ENCODE measurements at places on chromosomes 12 and 14.

GRCh38 chr14:32817780-32818179, 120.9 kb upstream of the NPAS3 start:
- DNase-seq = no peak

DNA sequence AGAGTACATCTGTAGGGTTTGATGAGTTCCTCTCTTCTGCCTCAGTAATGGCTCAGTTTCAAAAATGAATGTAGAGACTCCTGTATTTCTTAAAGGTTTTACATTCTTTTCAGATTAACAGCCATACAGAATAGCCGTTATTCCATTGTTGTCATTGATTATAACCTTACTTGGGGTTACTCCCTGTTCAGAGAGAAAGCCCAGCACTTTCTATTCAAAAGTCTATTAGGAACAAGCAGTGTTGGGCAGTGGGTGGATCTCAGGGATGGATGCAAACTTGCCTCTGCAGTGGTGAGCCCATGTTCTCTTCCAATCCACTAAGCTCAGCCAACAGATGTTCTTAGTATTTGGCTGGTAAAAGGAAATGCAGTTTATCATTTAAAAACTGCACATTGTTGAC, 342.6 kb upstream of the E2F7 start:
- DNase-seq = no peak

DNA sequence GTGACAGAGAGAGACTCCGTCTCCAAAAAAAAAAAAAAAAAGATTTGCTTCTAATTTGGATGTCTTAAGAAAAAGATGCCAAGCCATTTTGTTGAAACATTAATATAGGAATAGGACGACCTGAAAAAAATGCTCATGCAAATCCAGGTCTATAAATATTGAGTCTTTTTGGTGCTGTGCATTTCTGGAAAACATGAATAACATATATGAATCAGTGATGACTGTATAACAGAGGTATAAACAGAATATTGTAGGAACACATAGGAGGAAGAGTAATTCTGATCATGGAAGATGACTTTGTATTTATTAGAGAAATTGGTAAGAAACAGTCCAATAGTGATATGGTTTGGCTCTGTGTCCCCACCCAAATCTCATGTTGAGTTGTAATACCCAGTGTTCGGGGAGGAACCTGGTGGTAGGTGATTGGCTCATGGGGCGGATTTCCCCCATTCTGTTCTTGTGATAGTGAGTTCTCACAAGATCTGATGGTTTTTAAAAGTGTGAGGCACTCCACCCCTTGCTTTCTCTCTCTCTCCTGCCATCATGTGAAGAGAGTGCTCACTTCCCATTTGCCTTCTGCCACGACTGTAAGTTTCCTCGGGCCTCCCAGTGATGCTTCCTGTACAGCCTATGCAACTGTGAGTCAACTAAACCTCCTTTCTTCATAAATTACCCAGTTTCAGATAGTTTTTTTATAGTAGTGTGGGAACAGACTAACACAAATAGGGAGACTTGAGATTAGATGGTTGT, 3.0 kb upstream of the SRSF5 start:
- DNase-seq = no peak

- DNase-seq = no peak
Measured at GRCh38 chr14:64598404-64598803, 48.6 kb downstream of the PPP1R36 start.

DNA sequence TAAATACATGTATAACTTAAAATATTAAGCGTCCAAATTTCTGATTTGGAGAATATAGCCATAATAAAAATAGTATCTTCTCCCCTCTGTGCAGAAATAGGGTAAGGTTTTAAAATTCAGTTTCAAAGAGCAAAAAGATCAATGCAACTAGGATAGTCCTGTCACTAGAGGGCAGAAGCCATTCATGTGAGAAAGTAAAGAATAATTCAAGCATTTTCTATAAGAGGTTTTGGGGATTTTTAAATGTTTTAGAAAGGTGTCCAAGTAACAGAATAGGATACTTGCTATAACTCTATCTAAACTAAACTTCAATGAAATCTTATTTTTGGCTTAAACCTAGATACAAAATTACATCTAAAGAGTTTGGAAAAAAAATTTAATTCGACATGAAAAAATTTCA, 50.3 kb downstream of the ADAMTS20 start:
- peak; percentile 6 for DNase-seq

- DNase-seq = peak; percentile 92
Measured at GRCh38 chr14:89190765-89191513, 226.1 kb downstream of the FOXN3 start.

DNA sequence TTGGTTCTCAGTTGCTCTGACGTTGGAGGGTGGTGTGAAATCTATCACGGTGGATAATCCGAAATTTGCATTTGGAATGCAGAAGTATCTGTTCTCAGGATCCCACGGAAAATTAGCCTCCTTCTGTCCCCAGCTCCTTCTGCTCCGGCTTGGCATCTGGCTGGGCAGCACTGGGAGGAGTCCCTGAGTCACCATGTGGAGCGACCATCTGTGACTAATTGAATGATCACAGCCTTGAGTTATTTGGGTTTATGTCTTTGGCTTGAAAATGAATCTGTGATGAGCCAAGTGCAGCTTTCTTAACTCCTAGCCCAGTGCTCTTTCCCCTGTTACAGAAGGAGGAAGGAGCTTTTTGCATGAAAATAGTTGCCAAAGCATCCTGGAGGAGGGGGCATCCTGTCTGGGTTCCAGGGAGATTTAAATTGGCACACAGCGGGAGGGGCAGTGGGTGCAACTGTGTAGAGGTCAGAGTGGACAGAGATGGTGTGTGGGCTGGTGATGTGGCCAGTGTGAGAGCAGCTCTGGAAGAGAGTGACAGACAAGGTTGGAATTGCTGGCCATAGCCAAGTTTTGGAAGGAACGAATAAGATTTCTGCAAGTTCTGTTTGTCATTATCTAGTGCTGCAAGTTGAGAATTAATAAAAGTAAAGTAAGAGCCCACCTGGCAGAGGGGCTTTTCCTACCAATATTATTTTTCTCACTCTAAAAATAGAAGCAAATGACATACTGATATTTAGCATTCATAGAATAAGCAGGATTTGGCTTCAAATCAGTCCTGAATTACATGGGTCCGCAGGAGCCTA, 74.4 kb downstream of the SLC24A4 start:
- DNase-seq = no peak

GRCh38 chr12:77682488-77682887, 148.2 kb upstream of the NAV3 start:
- DNase-seq = no peak

DNA sequence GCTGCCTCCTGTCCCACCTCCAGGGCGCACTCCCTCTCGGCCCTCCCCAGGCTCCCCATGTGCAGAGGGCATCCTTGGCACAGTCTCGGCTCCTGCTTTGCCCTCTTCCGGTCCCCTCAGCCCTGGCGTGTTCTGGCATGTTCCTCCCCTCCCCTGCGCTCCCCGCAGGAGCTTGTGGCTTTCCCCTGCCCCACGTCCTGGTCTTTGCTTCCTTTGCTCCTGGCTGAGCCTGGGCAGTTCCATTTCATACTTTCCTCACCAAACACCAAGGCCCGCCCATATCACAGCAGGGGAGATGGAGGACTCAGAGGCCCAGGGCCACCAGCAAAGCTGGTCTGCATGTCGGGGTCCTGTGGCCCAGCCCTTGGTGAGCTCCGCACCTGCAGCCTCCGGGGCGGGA, 56.0 kb downstream of the FBRSL1 start:
- DNase-seq = no peak

- DNase-seq = no peak
Measured at GRCh38 chr12:57248934-57249742, 1.8 kb downstream of the STAC3 start.

- no peak for DNase-seq
Measured at GRCh38 chr14:104898870-104899510, 25.7 kb upstream of the PLD4 start.

DNA sequence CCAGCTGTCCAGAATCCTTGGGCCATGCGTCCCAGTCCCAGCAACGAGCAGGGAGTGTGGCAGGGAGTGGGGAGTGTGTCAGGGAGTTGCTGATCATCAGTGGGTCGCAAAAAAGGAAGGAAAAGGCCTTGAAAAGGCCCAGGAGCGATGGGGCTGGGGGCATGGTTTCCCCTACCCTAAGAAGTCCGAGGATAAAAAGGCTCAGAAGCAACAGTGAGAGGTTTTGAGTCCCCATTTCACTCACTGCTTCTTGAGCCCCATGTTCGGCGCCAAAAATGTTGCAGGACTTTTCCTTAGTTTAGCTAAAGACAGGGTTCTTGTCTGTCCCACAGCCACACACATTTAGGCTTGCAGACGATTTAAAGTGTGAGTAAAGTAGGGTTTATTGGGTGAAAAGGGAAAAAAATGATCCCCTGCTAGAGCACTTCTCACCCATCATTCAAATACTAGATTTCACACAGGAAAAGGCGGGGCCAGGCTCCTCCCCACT, 189.5 kb downstream of the KCNC2 start:
- DNase-seq = no peak

DNA sequence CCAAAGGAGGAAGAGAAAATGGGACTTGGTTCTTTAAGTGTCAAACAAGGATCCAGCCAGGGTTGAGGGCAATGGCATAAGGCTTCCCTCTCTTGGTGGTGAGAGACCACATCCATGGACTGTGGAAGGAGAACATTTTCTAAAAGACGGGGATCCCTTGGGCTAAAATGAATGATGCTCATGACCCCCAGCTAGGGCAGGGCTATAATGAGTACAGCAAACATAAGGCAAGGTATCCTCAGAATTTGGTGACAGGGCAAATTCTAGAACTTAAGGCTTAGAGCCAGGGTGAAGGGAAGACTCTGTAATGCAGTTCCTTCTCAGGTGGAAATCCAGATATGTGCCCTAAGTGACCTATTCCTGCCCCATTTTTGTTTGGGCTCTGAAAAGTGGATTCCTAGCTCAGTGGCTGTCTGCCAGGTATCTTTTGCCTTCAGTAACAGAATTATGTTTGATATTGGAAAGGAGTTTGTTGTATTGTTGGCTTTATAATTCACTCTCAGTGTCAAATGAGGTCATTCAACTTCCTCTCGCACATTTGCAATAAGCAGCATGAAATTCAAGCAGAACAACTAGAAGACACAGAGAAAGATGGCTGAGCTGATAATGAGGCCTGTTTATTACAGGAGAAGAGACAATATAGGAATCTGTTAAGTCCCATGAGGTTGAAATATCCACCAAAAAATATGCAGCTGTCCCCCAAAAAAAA, 76.8 kb downstream of the DAD1 start:
- no peak for DNase-seq

- no peak for DNase-seq
Measured at GRCh38 chr12:113062502-113063395, 6.2 kb downstream of the DTX1 start.

GRCh38 chr14:94368956-94369355, 19.4 kb downstream of the SERPINA1 start:
- DNase-seq = no peak

DNA sequence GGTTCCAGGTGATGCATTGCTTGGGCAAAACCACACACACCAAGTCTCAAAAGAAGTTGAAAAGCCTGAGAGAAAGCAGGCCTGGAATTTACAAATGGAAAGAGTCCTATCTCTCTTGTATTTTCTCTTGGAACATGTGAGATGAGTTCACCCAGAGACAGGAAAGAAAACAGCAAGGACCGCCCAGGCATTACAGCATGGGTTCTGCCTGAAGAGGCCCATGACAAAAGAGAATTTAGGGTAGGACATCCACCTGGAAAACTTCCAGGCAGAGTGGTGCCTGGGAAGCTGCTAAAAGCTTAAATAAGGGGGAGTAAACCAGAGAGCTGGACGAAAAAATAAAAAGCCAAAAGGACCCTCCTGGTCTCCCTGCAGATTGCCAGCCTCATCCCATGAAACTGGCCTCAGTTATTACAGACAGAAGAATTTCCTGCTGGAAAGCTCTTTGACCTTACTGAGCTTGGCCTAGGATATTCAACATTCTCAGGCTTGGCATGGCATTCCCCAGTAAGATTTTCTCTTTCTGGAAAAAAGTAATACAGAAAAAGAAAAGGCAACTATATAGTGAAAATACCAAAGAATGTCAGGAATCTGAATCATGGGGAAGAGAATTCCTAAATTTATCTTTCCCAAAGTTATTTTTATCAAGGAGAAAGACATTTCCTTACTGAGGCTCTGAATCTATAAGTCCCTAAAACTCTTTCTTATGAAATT, 121.3 kb upstream of the NUDT4 start:
- DNase-seq = no peak

GRCh38 chr14:58566979-58567378, 70.8 kb upstream of the DACT1 start:
- DNase-seq = no peak

DNA sequence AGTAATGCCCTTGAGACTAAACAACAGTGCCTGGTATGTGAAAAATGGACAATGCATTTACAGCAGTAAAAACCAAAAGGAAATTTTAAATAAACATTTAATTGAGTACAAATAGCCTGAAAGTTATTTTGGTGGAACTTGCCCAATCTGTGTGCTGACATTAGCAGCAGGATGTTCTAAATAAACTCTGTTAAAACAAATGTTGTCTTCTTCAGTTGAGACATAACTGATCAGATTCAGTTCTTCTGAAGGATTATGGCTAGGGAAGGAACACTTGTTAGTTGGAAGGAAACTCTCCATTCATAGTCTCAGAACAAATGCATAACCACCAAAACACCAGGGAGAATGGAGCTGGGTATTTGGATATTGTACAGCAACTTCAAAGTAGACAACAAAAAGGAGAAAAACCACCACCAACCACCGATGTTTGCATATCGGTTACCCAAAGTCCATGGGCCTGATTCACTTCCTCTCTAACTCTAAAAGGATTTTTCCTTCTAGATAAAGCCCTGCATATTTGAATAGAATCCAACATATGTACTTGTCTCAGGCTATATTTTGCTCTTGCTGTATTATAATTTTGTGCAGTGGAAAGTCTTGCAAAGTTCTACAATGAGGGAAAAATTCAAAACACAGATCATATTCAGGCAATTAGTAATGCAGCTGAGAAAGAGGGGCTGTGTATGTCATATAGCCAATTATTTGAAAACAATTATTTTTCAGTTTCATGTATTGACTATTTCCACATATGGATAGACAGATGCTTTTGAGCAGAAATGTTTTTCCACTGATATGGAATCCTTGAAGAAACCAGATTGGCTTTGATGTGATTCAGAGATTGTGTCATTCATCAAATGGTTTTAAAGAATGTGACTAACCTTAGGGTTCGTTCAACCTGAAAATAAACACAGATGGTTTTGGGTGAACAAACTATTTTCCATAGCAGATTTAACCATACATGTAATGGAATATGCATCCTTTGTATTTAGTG, 152.2 kb upstream of the BMP4 start:
- no peak for DNase-seq

GRCh38 chr12:66047411-66048021, 83.0 kb downstream of the LLPH start:
- DNase-seq = no peak

DNA sequence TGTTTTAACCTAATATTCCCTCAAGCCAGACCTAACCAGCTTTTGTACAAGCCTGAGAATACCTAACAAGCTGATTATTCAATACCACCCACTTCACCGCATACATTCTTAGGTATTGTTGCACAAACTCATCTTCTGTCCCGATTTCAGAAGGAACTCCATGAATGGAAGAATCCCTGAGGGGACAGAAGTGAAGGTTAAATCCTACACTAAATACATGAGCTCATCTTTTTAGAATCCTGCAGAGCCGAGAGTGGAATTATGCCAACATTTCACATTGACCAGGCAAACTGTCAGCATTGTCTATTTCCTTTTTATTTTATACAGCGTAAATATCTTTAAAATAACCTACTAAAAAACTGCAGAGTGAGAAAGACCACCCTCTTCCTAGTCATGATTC, 140.7 kb upstream of the PRICKLE1 start:
- DNase-seq = no peak

Measured in NCI-H1105 (cell line).